ENCODE measurements at places on chromosomes 12 and 14. TPM values are rescaled to one million over a fixed set of nuclear protein-coding genes. Genes with fewer than 3 reads are reported as not detected.

Gene ARHGDIB
- 39.0 TPM for total RNA-seq

Gene PLEKHD1
- total RNA-seq: not detected

Gene GCN1
- 65.0 TPM for total RNA-seq

Gene LRR1
- 10.3 TPM for total RNA-seq

Gene LARP4
- total RNA-seq: 35.8 TPM

Gene TSPAN19
- not detected for total RNA-seq

Gene SLC10A1
- total RNA-seq: not detected

Gene AICDA
- total RNA-seq: not detected

Gene GLIPR1L1
- not detected for total RNA-seq

Gene KRT3
- 1.0 TPM for total RNA-seq

Gene KLRC4
- not detected for total RNA-seq

- no peak for ATAC-seq
These were observed 40.5 kb downstream of the SLCO1A2 start for GRCh38 chr12:21294176-21294575.

- peak; percentile 33 for ATAC-seq
These were observed 16.7 kb downstream of the PRH1 start for GRCh38 chr12:10867381-10867780.

DNA sequence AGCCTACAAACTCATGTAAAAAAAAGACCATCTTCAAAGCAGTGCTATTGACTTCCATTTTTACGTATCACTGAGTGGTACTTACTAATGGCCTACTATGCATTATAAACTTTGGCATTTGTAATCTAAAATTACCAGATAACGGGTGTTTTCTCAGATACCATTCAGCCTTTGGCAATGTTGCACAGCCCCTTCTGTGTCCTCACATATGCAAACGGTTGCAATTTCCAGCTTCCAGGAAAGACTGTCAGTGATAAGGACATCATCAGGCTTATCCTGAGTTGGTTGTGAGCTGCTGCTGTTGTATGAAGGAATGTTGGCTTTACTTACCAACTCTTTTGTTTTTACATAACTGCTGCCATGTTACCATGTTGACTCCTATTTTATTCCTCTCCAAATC is 1.6 kb upstream of the SLC6A13 start:
- ATAC-seq: no peak

- no peak for ATAC-seq
These were observed 46.7 kb downstream of the FOXN3 start for GRCh38 chr14:89370381-89370780.

DNA sequence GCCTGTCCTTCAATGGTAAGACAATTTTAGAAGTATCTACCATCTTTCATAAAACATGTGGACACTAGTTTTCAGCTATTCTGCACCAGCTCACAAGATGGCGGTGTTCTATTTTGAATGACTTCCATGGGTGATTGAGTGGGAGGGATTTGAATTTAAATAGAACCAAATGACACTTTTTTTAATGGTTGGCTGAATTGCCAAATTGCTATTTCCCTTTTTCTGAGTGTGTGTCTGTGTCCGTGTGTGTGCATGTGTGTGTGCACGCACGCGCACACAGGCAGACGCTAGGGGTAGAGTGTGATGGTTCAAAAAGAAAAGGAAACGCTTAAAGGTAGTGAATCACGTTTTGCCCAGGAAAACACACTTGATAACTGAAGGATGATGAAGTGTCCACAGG is 362.6 kb downstream of the DAD1 start:
- ATAC-seq: peak; percentile 44

GRCh38 chr12:13594731-13595514 is 386.5 kb downstream of the GRIN2B start:
- no peak for ATAC-seq

GRCh38 chr14:36270191-36270590 is 50.2 kb downstream of the MBIP start:
- no peak for ATAC-seq

GRCh38 chr12:3473844-3474243 is 17.2 kb upstream of the PRMT8 start:
- ATAC-seq: no peak

- no peak for ATAC-seq
These were observed 834 bp downstream of the ARHGEF25 start for GRCh38 chr12:57611827-57612710.

- ATAC-seq: no peak
These were observed 32.1 kb downstream of the GALNT16 start for GRCh38 chr14:69291891-69292561.

DNA sequence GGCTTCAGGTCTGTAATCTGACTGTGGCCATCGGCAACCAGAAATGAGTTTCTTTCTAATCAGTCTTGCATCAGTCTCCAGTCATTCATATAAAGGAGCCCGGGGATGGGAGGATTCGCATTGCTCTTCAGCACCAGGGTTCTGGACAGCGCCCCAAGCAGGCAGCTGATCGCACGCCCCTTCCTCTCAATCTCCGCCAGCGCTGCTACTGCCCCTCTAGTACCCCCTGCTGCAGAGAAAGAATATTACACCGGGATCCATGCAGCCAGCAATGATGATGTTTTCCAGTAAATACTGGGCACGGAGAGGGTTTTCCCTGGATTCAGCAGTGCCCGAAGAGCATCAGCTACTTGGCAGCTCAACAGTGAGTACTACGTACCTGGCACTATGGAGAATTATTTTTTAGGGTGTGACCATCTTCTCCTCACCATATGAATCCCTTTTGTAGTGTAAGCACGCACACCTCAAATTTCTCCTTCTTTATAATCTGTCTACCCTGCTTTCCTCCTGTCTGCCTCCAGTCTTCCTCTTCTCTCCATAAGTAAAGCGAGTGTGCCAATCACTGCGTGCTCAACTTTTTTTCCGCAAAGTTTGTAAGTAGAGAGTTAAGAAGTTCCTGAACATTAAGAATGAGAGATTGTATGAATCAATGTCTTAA is at the start of gene TPH2:
TSS of gene TPH2 (plus strand) at position 118 of the 658 bp plus-strand sequence. CDS start at position 260, 142 bp downstream.
- ATAC-seq: peak; percentile 60
